ENCODE measurements at places on chromosomes 6 and 20. TPM values are rescaled to one million over a fixed set of nuclear protein-coding genes. Genes with fewer than 3 reads are reported as not detected.

DNA sequence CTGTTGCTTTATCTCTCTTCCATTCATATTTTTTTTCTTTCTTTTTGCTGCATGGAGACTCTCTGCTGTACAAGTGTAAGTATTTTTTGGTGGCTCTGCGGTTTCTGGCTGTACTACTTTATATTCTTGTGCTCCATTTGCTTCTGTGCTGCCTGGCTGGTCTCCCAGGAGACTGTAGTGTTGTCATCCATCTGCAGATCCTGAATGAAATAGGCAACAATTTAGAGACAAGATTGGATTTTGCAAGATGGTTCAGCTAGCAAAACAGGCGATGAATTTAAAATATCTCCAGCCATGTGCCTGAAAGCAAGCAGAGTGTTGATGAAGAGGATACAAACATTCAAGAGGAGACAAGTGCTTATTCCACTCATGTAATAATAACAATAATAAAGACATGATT is 75.1 kb upstream of the SCGN start:
- no peak for DNase-seq

DNA sequence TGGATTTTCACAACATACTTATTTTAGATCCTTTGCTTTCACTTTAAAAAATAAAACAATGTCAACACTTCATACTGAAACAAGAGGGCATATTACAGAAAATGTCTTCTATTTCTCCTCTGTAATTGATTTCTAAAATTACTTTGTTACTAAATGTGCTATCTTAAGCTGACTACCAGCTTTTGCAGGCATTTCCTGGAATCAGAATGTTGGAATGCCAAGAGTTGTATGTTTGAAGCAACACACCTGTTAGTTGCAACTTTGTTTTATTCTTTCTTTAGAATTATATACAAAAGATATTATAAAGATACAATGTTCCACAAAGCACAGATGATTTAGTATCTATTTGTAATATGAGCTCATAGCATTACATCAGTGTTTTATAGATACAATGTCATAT is 62.5 kb upstream of the TMEM170B start:
- no peak for DNase-seq

The HFE gene
- 1.6 TPM for polyA plus RNA-seq

DNA sequence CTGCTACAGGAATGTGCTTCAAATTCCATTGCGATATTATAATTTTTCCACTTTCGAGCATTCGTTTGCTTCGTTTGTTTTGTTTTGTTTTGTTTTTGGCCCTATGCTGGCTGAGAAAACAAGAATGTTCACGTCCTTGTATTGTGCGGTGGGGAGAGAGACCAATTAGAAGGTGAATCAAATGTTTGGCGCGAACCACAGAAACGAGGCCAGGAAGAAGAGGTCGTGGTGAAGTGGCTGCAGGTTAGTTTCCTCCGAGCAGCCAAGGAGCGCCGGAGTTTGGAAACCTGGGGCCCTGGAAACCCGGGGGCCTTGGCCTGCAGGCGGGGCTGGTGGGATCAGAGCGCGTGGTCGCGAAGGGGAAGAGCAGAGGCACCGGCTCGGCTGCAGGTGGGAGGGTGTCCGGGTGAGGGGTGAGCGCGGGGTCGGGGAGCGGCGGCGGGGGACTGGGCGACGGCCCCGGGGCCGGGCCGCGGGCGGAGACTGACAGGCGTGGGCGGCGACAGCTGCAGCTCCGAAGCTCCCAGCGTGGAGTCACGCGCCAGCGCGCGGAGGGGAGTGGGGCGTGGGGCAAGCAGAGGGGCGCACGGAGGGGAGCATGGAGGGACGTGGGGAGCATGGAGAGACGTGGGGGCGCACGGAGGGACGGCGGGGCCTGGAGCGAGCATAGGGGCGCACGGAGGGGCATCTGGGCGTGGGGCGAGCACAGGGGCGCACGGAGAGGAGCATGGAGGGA is 141.5 kb upstream of the PDE10A start:
- DNase-seq = peak; percentile 40

DNA sequence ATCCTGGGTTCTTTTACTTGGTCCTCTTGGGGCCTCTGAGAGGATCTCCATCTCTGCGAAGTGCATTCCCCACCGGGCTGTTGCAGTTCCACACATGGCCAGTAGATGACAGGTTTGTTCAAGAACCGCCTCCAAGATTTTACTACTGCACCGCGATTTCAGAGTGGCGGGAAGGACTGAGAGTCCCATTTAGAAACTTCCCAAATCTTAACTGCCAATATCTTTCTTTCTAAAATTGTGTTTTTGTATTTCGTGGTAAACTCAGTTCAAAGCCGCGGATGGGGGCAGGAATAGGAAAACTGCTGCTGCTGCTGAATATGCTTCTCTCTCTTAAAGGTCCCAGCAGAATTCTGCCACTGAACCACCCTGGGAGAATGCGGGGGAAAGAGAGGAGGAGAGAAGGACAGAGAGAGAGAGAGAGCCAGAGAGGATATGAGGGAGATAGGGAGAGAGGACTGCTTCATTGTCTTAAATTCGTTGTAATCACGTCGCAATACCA is 8.6 kb upstream of the BTNL2 start:
- peak; percentile 67 for DNase-seq

- no peak for DNase-seq
These were observed 95.6 kb downstream of the HDGFL1 start for GRCh38 chr6:22664968-22665367.

GRCh38 chr6:64553249-64553786 is 917.7 kb downstream of the PHF3 start:
- DNase-seq = no peak

GRCh38 chr6:27332692-27333641 is 20.9 kb upstream of the POM121L2 start:
- no peak for DNase-seq

DNA sequence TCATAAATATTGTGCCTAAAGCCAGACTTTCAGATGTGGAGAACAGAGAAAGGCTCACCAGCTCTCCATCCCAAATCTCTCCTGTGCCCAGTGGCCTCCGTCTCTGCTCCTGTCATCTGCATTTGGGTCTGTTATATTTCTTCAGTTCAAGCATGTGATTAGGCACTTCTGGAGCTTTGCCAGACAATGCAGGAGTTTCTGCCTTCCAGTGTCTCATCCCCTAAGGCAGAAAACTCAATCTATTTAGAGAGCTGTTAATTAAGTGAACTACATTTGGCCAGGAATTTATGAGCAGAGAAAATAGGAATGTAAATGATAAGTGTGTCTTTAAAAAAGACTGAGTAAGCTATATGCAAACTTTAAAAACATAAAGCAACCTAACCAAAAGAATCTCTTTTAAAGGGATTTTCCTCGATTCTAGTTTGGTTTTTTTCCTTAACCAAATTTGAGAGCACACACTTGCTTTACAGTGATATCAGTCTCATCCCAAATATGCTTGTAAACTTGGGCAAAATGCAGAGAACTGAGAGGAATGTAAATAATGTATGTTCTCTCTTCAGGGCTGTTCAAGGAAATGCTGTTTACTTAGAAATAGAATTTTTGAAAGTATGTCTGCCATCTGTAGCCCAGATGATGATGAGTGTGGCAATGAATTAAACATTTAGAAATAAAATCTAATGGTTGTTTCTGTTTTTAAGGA is 113.9 kb downstream of the ELOVL4 start:
- DNase-seq = no peak

- no peak for DNase-seq
These were observed 38.9 kb downstream of the OR2B2 start for GRCh38 chr6:27873021-27873940.

The MEP1A gene
- not detected for polyA plus RNA-seq

- no peak for DNase-seq
These were observed 4.0 kb downstream of the MKKS start for GRCh38 chr20:10430000-10430466.

GRCh38 chr20:53040693-53041589 is 68.8 kb downstream of the TSHZ2 start:
- DNase-seq = peak; percentile 31

GRCh38 chr20:30168800-30169138 is 1088.7 kb upstream of the DEFB115 start:
- DNase-seq = no peak

GRCh38 chr20:48910347-48910781 is 11.1 kb upstream of the ARFGEF2 start:
- DNase-seq = no peak

The WFDC10A gene
- polyA plus RNA-seq = not detected

- DNase-seq = no peak
These were observed 233.8 kb upstream of the SUPT3H start for GRCh38 chr6:45611491-45611890.

DNA sequence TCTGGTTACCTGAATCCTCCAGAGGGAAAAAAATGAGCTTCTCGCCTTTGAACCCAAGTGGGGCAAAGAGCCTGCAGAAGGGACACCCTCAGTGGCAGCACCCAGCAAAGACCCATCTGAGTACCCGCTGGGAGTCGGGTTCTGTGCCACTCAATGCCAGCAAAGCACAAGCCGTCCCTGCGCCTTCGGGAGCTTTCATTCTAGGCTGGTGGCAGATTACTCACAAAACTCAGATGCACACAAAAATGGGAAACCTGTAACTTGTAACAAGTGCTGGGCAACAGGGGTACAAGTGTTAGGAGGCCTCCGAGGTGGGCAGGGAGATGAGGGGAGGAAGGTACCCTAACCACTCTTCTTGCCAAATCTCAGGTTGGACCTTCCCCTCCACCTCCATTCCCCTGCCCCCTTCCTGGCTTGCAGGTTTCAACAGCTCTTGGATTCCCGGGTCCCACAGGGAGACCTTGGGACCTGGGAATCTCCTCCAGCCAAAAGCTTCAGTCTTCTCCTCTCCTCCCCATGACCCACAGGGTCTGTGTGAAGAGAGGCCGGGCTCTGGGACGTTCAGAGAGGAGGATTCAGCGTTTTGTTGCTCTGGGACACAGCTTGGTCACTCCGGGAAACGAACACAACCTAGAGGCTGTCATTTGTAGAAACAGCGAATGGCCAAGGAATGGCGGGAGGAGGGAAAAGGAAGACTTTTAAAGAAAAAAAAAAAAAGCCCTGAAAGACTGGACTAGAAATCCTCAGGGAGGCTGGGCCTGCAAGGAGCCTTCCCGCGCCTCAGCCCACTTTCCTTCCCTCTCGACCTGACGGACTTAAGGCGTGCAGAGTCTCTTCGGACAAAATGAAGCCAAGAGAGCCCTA is 1.2 kb upstream of the PARD6B start:
- no peak for DNase-seq

The XKR7 gene
- not detected for polyA plus RNA-seq

The TUBE1 gene
- polyA plus RNA-seq = 23.1 TPM

The KCNQ5 gene
- polyA plus RNA-seq = 0.06 TPM

DNA sequence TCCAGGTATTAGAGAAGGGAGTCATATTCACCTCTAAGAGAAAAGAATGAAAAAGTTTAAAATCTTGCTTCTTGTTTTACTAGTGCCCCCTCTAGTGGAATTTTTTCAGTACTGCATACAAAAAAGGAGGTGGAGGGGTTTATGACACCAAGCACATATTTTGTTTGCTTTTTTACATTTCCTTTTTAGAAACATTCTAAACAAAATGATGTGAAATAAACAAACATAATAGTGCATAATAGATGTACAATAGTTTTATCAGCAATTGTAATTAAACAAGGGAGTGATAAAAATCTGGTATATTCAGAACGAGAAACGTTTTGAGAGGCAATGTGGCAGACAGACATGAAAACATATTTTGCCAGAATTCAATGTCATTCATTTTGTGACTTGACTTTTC is 111.0 kb upstream of the TFAP2D start:
- no peak for DNase-seq

DNA sequence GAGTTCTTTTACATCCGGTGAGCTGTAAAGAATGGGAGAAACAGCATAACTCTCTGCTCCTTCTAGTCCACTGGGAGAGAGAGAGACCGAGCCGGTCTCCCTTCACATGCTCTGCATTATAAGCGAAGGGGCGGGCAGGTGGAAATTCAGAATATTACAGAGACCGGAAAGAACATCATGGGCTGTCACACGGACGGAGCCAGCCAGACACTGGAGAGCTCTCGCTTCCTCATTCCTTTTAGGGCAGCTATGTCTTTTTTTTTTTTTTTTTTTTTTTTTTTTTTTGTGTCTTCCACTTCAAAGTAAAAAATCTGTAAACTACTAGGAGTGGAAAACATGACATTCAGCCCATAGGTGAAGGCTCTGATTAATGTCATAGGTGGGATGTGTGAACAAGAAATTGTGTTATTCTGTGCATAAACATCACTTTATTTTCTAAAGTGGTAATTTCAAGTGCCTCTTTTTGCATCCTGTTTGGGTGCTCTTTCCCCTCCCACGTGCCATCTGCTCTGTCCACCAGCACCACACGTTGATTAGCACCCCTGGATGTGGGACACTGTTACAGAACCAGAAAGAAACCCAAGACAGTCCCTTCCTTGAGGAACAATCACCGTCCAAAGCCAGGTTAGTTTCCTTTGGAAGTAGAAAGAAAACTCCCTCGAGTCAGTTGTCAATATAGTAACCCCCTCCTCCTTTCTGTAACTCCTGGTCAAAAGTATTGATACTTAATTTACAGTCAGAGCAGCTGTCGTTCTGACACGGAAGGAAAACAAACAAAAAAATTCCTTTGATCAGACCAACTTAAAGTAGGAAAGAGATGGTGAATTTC is at the start of gene TAGAP:
Gene TAGAP (minus strand): TSS at position 93 of the 829 bp plus-strand sequence. CDS start 845 bp downstream, outside the sequence.
- DNase-seq = peak; percentile 81

- no peak for DNase-seq
These were observed 48.8 kb downstream of the ERMARD start for GRCh38 chr6:169800116-169800667.

GRCh38 chr6:166744223-166745134 is 117.4 kb upstream of the RPS6KA2 start:
- no peak for DNase-seq

Data from heart left ventricle (tissue), 16 donors.